ENCODE measurements at places on chromosomes 5 and 9. TPM values are rescaled to one million over a fixed set of nuclear protein-coding genes. Genes with fewer than 3 reads are reported as not detected.

Gene PCDHB14
- 0.62 TPM for total RNA-seq

Gene LCP2
- total RNA-seq: 2.4 TPM

Gene ACOT12
- not detected for total RNA-seq

Gene HMMR
- total RNA-seq: 0.12 TPM

Gene LHX3
- total RNA-seq: not detected

Gene TRIM36
- total RNA-seq: 0.42 TPM

Gene RETREG1
- total RNA-seq: 233 TPM

Gene IL13
- total RNA-seq: not detected

Gene ADCY2
- total RNA-seq: 50.1 TPM

Gene SWI5
- total RNA-seq: 12.7 TPM

Gene IL3
- total RNA-seq: not detected

Gene CCDC192
- total RNA-seq: not detected

Gene MLANA
- total RNA-seq: not detected

Gene TIMD4
- not detected for total RNA-seq

Gene SPATA31A6
- total RNA-seq: not detected

Gene IRX2
- total RNA-seq: not detected

Gene SPINK4
- not detected for total RNA-seq

Gene IFNE
- not detected for total RNA-seq

Gene ANKRD18B
- total RNA-seq: 3.9 TPM

Data from gastrocnemius medialis (tissue), 4 donors.